AG04450 (cell line): ENCODE measurements at places on chromosomes 4 and X.

DNA sequence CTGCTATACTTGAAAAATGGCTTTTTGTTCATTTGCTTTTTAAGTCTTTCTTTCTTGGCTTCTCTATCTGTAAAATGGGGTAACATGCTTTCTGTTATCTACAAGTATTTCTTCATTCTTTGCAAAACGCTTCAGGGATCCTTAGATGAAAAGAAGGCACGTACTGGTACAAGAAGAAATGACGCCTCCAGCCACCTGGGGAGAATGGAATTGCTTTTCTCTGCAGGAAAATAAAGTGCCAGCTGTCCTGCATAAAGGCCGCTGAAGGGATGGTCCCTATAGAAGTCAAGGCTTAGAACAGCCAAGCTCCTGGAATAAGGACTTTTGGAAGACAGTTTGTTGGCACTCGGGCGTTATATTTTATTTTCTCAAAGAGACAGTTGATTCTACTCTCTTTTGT lies 210.8 kb upstream of the RASGEF1B start:
- no peak for DNase-seq

DNA sequence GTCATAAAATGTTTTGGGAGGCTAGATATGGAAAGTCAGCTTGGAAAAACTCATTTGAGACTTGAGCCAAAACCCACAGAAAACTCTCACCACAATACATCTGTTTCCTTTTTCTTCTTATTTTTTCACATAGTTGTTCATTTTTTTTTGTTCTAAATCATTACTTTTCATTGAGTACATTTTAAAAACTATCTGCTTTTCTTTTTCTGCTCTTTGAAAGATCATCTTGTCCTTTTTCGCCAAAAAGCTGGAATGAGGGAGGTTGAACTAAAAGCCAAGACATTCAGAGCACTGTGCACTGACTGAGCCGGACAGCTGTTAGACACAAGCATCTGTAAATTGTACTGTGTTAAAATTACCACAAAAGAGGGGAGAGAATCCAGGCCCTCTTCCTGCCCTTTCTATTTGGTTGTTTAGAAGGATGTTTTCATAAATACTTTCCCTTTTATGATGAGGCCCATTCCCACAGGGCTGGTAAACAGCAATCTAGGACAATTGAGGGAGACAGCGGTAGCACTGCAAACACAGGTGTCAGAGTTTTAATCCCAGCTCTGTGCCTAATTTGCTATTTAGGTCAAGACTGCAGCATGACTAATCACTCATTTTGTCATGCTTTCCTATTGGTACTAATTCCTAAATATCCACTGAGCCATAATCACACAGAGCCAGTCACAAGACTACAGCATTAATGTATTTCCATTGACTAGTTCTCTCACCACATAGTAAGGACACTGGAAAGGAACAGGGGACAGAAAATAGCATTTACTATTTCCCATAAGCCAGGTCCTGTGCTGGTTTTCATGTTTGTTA lies 7.3 kb upstream of the RNF150 start:
- no peak for DNase-seq

GRCh38 chrX:39984191-39984956 lies 113.4 kb downstream of the BCOR start:
- peak; percentile 15 for DNase-seq

GRCh38 chr4:41991916-41992767 lies 1.8 kb downstream of the SLC30A9 start:
- no peak for DNase-seq

- DNase-seq, result no peak
These were observed 9.8 kb downstream of the ATP8A1 start for GRCh38 chr4:42646999-42647541.

GRCh38 chr4:121764702-121765367 lies at the start of gene SMIM43:
SMIM43 (minus strand) TSS chr4:121765164; CDS start chr4:121765105, 59 bp downstream.
- DNase-seq, result no peak

DNA sequence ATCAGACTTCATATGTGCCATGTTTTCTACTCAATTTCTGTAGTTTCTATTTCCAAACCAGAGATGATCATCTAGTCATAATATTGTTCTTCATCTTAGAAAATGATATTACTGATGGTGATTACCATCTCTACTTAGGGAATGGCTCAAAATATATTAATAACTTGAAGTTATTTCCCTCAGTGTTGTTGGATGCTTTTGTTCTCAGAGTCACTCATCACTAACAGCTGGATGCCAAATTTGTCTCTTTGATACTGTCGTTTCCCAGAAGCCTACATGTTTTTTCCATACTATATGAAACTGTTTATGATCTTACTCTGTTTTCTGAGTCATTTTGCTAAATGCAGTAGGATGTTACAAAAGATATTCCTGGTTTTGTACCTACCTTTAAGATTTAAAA lies 8.9 kb downstream of the PGAM4 start:
- DNase-seq, result no peak

GRCh38 chr4:89299153-89299791 lies 8.3 kb downstream of the GPRIN3 start:
- no peak for DNase-seq

- DNase-seq, result no peak
These were observed 5.0 kb upstream of the MMAA start for GRCh38 chr4:145614233-145614610.

- DNase-seq, result no peak
These were observed 72.9 kb upstream of the PRDM5 start for GRCh38 chr4:120995266-120996010.

DNA sequence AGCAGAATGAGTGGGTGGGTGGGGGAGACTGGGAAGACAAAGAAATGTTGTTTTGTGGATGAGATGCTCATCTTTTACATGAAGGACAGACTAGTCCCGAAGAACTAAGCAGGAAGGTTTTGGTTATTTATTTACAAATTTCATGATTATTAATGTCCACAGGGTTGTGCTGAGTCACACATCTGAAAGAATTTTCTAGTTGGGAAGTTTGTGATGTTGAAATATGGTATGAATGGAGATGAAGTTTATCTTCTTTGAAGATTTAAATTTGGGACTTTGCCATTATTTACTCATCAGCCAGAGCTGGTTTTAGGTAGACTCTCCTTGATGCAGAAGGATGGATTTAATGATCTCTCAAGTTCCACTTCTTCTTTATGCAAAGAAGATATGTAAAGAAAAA lies 75.5 kb downstream of the MOSPD2 start:
- no peak for DNase-seq

GRCh38 chr4:144645631-144646522 lies at the start of gene HHIP:
HHIP (plus strand) TSS chr4:144646156; CDS start chr4:144646676, 520 bp downstream.
- no peak for DNase-seq

DNA sequence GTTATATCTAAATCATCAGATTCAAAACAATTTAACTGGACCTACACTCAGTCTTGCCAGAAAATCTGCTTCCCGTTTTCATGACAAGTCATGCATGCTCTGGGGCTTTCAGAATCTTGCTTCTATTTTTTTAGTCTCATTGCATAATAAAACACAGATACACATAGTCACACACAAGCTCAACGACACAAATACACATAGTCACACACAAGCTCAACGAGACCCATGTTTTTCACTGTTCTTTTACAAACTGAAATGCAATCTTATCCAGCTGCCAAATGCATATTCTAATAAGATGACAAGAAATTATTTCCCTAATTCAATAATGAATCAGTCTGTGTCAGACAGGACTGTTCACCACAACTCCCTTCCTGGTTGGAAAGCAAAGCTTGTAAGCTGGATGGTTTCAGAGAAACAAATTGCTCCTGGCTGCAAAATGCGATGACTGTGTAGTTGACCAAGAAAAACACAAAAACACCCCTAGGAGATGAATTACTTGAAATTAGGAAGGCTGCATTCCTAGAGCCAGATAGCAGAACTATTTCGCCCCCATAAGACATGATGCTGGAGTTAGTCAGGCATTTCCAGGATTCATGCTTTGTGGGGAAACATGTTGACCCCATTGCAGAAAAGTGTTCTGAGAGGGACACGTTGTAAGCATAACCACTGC lies 208.7 kb downstream of the CHIC2 start:
- peak; percentile 58 for DNase-seq
